A375 (cell line): ENCODE measurements at places on chromosomes 5 and 9. TPM values are rescaled to one million over a fixed set of nuclear protein-coding genes. Genes with fewer than 3 reads are reported as not detected.

Gene DDX4
- not detected in 2 replicates for total RNA-seq

Gene IFNA13
- total RNA-seq = not detected in 2 replicates

Gene DMRT3
- not detected in 2 replicates for total RNA-seq

Gene CCL19
- total RNA-seq = not detected in 2 replicates

Gene HEMGN
- not detected in 2 replicates for total RNA-seq

Gene SGCD
- total RNA-seq = 0.08 TPM in 1 of 2 replicates, not detected in the other

Gene TAF11L5
- not detected in 2 replicates for total RNA-seq

Gene BNIP1
- 27.1 and 28.2 TPM in 2 replicates for total RNA-seq

Gene FOXD4L3
- total RNA-seq = not detected in 2 replicates

Gene PCDHB14
- total RNA-seq = 1.8 and 2.9 TPM in 2 replicates

Gene PCDH12
- total RNA-seq = 0.15 and 0.21 TPM in 2 replicates

Gene LOX
- not detected in 2 replicates for total RNA-seq

Gene PFN3
- not detected in 2 replicates for total RNA-seq

Gene FAM78A
- 6.7 and 6.9 TPM in 2 replicates for total RNA-seq

Gene SLC25A2
- 0.19 TPM in 1 of 2 replicates, not detected in the other for total RNA-seq

Gene PCDHA9
- 1.8 and 2.2 TPM in 2 replicates for total RNA-seq

Gene OR1Q1
- not detected in 2 replicates for total RNA-seq

Gene VDAC1
- total RNA-seq = 231 and 276 TPM in 2 replicates

Gene RNF20
- 34.6 and 44.7 TPM in 2 replicates for total RNA-seq

Gene GAS1
- 1.4 and 2.3 TPM in 2 replicates for total RNA-seq

Gene FAM120A
- total RNA-seq = 77.9 and 79.3 TPM in 2 replicates

Gene INSL4
- total RNA-seq = not detected in 2 replicates

Gene BSPRY
- not detected in 2 replicates for total RNA-seq

Gene ADRB2
- 11.4 and 17.7 TPM in 2 replicates for total RNA-seq

Gene GABRA1
- not detected in 2 replicates for total RNA-seq

Gene TLE4
- total RNA-seq = 77.1 and 88.2 TPM in 2 replicates

Gene ASTN2
- 5.9 and 7.6 TPM in 2 replicates for total RNA-seq

Gene TRPM6
- not detected in 2 replicates for total RNA-seq

Gene OR1L8
- total RNA-seq = not detected in 2 replicates

Gene TAF11L2
- total RNA-seq = not detected in 2 replicates

Gene TAF11L10
- total RNA-seq = not detected in 2 replicates

Gene AMBP
- total RNA-seq = 0.37 TPM in 1 of 2 replicates, not detected in the other

Gene PDGFRB
- total RNA-seq = 4.9 and 6.1 TPM in 2 replicates

Gene DIAPH1
- 52.1 and 55.8 TPM in 2 replicates for total RNA-seq

Gene ZCCHC7
- 17.6 and 24.8 TPM in 2 replicates for total RNA-seq

Gene PLPP7
- 8.4 and 8.9 TPM in 2 replicates for total RNA-seq

Gene PCDHGA3
- total RNA-seq = 0.32 and 0.79 TPM in 2 replicates

Gene NR2F1-AS1
- total RNA-seq = 4.2 and 6.8 TPM in 2 replicates

Gene CDC23
- 23.9 and 28.7 TPM in 2 replicates for total RNA-seq

Gene AQP3
- total RNA-seq = 2.5 and 2.7 TPM in 2 replicates

Gene KIF24
- 4.5 and 4.6 TPM in 2 replicates for total RNA-seq

Gene ABL1
- total RNA-seq = 30.1 and 30.9 TPM in 2 replicates

Gene CENPH
- 79.0 and 80.6 TPM in 2 replicates for total RNA-seq

Gene RAD1
- total RNA-seq = 30.6 and 42.3 TPM in 2 replicates

Gene CRHBP
- 0.50 and 0.53 TPM in 2 replicates for total RNA-seq

Gene SPINK13
- not detected in 2 replicates for total RNA-seq

Gene THOC3
- 52.8 and 53.1 TPM in 2 replicates for total RNA-seq

Gene PCDHB4
- 0.66 and 1.7 TPM in 2 replicates for total RNA-seq

Gene C5orf46
- total RNA-seq = 0.60 TPM in 1 of 2 replicates, not detected in the other

Gene F2RL2
- total RNA-seq = 4.0 and 4.7 TPM in 2 replicates

Gene GDNF
- total RNA-seq = 0.45 and 1.5 TPM in 2 replicates

Gene RABGAP1
- 14.6 and 23.4 TPM in 2 replicates for total RNA-seq

Gene TSLP
- total RNA-seq = 0.34 and 0.60 TPM in 2 replicates
